Right renal pelvis (tissue), 4 donors: ENCODE measurements at places on chromosomes 6 and 20. TPM values are rescaled to one million over a fixed set of nuclear protein-coding genes. Genes with fewer than 3 reads are reported as not detected.

Gene RALGAPB
- 43.2 TPM for polyA plus RNA-seq

Gene STX11
- 1.00 TPM for polyA plus RNA-seq

GRCh38 chr20:33010674-33011449, 3.4 kb downstream of the BPIFB2 start:
- no peak for DNase-seq

- DNase-seq, result no peak
These were observed 34.9 kb upstream of the SHLD1 start for GRCh38 chr20:5715071-5715841.

DNA sequence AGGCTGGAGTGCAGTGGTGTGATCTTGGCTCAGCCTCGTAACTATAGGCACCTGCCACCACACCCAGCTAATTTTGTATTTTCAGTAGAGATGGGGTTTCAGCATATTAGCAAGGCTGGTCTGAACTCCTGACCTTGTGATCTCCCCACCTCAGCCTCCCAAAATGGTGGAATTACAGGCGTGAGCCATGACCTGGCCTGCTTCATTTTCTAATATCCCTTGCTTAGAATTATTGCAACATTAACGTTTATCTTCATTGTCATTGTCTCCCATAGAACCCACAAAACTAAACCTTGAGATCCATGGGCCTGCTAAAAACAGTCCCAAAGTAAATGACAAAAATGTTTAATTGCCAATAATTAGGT, 6.1 kb downstream of the EEF1A1 start:
- no peak for DNase-seq

Gene WFDC2
- polyA plus RNA-seq, result 224 TPM

Gene ERVFRD-1
- polyA plus RNA-seq, result 0.13 TPM

Gene PBOV1
- not detected for polyA plus RNA-seq

DNA sequence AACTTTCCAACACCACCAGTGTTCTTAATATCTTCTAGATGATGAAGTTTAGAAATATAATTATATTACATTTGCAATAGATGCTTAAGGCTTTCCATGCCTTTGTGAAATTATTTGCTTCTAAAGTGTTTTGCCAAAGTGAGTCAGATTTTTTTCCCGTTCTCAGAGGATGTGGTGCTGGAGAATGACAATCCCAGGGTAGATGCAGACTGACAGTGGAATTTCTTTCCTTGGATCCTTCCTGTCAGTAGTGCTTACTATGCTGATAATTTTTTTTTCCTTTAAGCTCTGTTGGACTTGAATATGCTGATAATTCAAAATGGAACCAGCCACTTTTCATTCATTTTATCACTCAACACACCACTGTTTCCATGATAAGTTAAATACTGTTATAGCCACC, 59.9 kb upstream of the SOX4 start:
- DNase-seq, result no peak

Gene LGSN
- polyA plus RNA-seq, result 0.82 TPM

GRCh38 chr20:33875055-33875454, 63.9 kb downstream of the CHMP4B start:
- DNase-seq, result no peak

GRCh38 chr6:108771421-108771820, 76.8 kb upstream of the ARMC2 start:
- DNase-seq, result no peak

DNA sequence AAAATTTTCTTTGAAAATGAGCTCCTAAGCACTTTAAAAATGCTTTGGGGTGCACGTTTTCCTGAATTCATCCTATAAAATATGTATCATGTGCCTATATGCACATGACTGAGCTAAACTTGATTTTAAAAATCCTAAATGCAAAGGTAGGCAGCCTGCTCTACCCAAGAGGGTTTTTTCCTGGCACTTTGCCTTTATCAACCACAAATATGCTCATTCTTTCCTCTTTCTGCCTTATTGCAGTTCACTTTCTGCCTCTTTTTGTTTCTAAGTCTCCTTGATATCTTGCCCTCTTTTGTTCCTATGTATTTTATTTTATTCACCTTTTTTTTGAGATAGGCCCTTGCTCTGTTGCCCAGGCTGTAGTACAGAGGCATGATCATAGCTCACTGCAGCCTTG, 229.3 kb downstream of the GRM1 start:
- no peak for DNase-seq

Gene ME1
- 3.0 TPM for polyA plus RNA-seq

- DNase-seq, result no peak
These were observed 98.6 kb downstream of the PTPRK start for GRCh38 chr6:128421788-128422187.
